ENCODE measurements at places on chromosomes 12 and 14.

DNA sequence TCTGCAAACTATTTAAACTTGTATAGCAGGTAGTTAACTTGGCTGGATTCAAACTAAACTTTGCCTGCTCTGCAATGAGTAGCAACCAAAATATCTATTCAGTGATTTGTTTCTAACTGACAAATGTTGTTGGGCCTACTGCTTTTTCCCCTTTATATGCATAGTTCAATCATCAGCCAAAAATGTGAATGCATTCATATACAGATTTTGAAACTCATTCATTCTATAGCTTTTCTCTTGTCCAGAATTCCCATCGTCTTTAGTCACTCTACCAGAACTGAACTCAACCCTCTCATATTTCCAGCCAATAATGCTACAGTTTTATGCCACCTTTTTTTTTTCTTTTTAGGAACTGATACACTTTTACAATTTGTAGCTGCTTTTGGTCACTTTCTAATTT, 599.8 kb downstream of the RPL10L start:
- H3K36me3 ChIP-seq = no peaks in the 10 kb centered on the region
- DNase-seq = no peak
- H3K4me3 ChIP-seq = no peak overlapping the region
- H3K4me1 ChIP-seq = no peaks in the 10 kb centered on the region

GRCh38 chr12:50313256-50313931, 30.1 kb upstream of the LIMA1 start:
- H3K27ac ChIP-seq = no peak overlapping the region
- H3K4me1 ChIP-seq = no peaks in the 10 kb centered on the region
- H3K4me3 ChIP-seq = no peak overlapping the region
- H3K36me3 ChIP-seq = no peaks in the 10 kb centered on the region

DNA sequence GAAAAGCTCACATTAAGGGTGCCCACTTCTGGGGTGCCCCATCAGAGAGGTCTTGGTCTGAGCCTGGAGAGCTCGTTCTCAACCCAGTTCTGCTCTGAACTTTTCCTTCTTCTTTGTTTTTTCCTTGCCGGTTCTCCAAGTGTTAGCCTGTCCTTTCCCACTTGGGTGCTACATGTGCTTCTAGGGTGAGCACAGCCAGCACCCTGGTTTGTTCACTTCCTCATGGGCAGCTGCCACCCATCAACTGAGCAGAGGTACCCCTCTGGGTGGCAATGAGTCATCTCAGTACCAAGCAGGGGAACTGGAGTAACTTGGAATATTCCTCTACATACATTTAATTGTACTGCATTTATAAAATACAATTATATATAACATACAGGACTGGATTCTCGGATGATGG, 3.9 kb upstream of the SYNE3 start:
- no peak for DNase-seq
- peak overlapping the region; percentile 71 for H3K4me3 ChIP-seq
- no peaks in the 10 kb centered on the region for H3K36me3 ChIP-seq
- peaks cover 93% of the 10 kb centered on the region for H3K4me1 ChIP-seq
- H3K27me3 ChIP-seq = no peaks in the 10 kb centered on the region

GRCh38 chr12:110042264-110042663, 6.1 kb downstream of the C12orf76 start:
- H3K4me1 ChIP-seq = peaks cover 25% of the 10 kb centered on the region
- no peak overlapping the region for H3K4me3 ChIP-seq
- no peaks in the 10 kb centered on the region for H3K27me3 ChIP-seq
- DNase-seq = no peak

- no peaks in the 10 kb centered on the region for H3K4me1 ChIP-seq
- no peaks in the 10 kb centered on the region for H3K36me3 ChIP-seq
- no peaks in the 10 kb centered on the region for H3K27me3 ChIP-seq
- no peak overlapping the region for H3K27ac ChIP-seq
- no peak for DNase-seq
- no peak overlapping the region for H3K4me3 ChIP-seq
Measured at GRCh38 chr12:126481688-126482087, 1416.5 kb downstream of the AACS start.

GRCh38 chr14:99509871-99510555, 28.8 kb downstream of the CCNK start:
- H3K27ac ChIP-seq = no peak overlapping the region
- H3K36me3 ChIP-seq = peaks cover 58% of the 10 kb centered on the region
- DNase-seq = no peak
- no peaks in the 10 kb centered on the region for H3K27me3 ChIP-seq
- H3K4me3 ChIP-seq = no peak overlapping the region
- H3K4me1 ChIP-seq = no peaks in the 10 kb centered on the region

- no peak for DNase-seq
- peaks cover 5% of the 10 kb centered on the region for H3K27me3 ChIP-seq
- H3K27ac ChIP-seq = peak overlapping the region; percentile 90
Measured at GRCh38 chr12:22624548-22624869, 462 bp upstream of the ETNK1 start.

- no peak overlapping the region for H3K4me3 ChIP-seq
- no peaks in the 10 kb centered on the region for H3K36me3 ChIP-seq
Measured at GRCh38 chr14:39939023-39939422, 506.8 kb upstream of the FBXO33 start.
